ENCODE measurements at places on chromosomes 7 and 10.

DNA sequence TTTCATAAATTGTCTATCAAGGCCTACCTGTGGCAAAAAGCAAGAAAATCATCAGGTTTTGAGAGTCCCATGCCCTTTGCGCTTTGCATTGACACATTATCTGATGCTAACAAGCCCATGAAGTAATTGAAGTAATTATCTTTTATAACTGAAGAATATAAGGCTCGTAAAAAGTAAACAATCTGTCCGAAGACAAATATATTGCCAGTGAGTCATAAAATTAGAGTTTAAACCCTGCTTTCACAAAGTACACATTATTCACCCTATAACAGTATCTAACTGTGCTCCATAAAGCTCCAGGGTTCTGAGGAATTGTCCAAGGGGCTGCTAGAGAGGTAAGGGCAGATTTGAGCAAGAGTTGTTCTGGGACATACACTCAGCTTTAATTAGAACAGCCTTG is 102.3 kb upstream of the PPP1R3A start:
- DNase-seq, result no peak

GRCh38 chr10:69952821-69953221 is 99.8 kb upstream of the MACROH2A2 start:
- no peak for DNase-seq

DNA sequence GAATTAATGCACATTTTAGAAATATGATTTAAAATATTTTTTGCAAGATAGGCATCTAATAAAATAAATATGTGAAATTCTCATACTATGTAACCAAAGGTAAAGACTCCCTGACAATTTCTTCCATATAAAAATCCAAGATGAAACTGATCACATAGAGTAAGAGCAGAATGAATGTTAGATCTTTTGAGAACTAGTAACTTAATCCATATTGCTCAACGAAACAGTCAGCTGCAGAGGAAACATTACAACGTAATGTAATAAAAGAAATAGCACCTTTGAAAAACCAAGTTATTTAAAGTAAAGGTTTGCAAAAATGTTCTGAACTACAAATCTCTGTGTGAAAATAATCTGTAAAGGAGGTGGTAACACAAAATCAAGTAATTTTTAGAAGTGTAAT is 28.8 kb downstream of the HACD1 start:
- DNase-seq, result no peak

DNA sequence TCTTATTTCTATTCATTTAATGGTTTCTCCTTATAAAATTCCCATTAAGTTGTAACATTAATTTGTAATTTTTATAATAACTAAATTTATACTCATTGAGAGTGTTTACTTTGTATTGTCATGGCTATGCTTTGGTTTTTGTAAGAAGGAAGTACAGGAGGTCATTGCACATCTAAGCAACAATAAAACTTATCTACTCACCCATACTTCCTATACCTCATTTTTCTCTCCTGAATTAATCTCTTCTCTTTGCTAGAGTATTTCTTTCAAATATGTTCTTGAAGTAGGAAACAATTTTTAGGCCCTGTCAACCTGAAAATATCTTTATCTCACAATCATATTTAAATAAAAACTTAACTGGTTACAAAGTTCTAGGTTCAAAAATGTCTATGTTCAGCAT is 95.4 kb upstream of the WDR11 start:
- DNase-seq, result no peak

DNA sequence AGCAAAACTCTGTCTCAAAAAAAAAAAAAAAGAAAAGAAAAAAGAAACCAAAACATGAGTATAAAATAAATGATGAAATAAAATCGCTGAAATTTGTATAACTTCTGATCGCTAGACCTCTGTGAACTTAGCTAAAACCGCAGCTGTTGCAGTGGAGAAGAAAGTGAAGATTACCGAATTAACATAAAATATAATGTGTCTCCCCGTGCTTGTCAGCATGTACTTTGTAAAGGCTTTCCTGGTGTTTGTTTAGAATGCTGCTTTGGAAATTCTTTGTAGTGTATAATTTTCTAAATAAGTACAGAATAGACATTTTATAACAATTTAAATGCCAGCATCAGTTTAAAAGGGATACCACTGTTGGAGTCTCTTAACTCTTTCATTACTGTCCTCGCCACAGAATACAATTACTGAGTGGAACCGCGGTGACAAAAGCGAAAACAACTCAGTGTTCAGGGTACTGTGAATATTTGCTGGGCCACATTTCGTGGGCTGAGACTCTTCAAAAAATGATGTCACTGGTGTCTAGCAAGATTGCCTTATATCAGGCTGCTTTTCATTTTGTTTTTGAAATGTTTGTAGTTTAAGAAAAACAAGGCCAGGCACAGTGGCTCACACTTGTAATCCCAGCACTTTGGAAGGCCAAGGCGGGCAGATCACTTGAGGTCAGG is 167.7 kb downstream of the NSUN6 start:
- no peak for DNase-seq

DNA sequence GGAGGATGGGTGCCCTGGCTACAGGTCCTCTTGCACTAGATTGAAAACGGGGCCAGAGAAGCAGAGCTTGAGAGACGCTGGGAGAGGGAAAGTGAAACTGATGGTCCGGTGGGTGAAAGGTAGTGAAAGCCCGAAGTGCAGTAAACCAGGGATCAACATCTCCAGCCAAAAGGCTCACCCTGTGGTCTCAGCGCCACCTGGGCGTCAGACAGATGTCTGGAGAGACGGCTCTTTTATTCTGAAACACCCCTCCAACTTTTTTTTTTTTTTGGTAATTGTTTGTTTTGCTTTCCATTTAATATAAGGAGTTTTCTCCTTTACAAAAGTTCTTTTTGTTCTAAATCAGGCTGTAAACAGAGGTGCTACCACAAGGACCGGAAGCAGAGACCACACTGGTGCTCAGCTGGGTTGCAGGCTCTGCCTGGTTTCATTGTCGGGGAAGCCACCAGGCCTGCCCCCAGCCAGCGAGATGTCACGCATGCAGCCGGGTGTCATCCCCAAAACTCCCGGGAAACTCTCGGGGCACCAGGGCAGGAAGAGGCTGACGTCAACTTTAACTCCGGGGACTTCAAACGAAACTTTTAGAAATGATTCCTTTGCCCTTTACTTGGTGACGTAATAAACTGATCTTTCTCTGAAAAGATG is 11.2 kb downstream of the IL2RA start:
- DNase-seq, result peak; percentile 99

GRCh38 chr7:43612599-43613589 is 30.0 kb downstream of the STK17A start:
- no peak for DNase-seq

GRCh38 chr7:116089293-116089692 is 58.7 kb upstream of the TFEC start:
- no peak for DNase-seq

DNA sequence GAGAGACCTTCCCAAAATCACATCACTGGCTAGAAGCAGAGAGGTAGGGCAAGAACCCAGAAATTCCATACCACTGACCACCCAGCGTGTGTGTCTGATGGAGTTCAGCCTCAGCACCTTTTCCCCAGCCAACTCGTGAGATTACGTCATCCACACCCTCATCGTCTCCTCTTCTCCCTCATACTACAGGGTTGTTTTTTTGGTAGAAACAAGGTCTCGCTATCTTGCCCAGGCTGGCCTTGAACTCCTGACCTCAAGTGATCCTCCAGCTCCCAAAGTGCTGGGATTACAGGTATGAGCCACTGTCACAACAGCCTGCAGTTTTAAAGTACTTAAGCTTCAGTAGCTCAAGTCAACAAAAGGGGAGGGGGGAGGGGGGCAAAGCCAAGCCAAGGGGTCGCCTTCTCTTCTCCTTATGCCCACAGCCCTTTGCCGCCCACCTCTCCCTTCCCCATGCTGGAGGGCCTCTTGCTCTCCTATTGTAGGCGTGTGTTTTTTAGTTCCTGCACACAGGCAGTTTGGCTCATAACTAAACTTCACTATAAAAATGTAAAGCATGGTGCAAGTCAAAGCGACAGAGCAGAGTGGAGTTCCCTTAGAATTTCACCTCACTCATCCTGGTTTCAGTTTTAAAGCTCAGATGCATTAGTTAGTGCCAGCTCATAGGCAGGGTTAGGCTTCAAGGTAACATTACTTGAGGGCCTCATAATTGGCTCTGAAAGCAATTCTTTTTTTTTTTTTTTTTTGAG is 5.2 kb upstream of the PRDX3 start:
- DNase-seq, result no peak

Measured in CD4-positive, alpha-beta memory T cell (primary cell).